ENCODE measurements at places on chromosomes 16 and 17.

DNA sequence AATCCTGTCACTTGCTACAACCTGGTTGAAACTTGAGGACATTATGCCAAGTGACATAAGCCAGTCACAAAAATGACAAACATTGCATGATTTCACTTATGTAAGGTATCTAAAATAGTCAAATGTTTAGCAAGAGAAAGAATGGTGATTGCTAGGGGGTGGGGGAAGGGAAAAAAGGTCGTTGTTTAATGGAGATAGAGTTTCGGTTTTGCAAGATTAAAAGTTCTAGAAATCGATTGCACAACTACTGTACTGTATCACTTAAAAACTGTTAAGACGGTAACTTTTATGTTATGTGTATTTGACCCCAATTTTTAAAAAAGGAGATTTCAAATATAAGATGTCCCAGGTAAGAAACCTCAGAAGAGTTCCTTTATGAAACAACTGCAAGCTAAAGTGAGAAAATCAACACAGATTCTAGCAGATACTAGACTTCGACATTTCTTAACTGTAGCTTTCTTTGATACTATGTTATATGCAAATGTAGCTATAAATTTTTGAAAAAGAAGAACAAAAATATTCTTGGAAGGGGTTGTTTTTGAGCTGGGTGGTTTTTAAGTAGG, 5.9 kb downstream of the MEOX1 start:
- no peak overlapping the region for H3K27ac ChIP-seq
- H3K4me1 ChIP-seq: no peaks in the 10 kb centered on the region
- no peak for DNase-seq
- H3K4me3 ChIP-seq: no peak overlapping the region

- peaks cover 11% of the 10 kb centered on the region for H3K4me1 ChIP-seq
- no peak overlapping the region for H3K4me3 ChIP-seq
- no peaks in the 10 kb centered on the region for H3K27me3 ChIP-seq
- no peak for DNase-seq
Measured at GRCh38 chr17:42078396-42079043, 19.8 kb downstream of the ZNF385C start.

DNA sequence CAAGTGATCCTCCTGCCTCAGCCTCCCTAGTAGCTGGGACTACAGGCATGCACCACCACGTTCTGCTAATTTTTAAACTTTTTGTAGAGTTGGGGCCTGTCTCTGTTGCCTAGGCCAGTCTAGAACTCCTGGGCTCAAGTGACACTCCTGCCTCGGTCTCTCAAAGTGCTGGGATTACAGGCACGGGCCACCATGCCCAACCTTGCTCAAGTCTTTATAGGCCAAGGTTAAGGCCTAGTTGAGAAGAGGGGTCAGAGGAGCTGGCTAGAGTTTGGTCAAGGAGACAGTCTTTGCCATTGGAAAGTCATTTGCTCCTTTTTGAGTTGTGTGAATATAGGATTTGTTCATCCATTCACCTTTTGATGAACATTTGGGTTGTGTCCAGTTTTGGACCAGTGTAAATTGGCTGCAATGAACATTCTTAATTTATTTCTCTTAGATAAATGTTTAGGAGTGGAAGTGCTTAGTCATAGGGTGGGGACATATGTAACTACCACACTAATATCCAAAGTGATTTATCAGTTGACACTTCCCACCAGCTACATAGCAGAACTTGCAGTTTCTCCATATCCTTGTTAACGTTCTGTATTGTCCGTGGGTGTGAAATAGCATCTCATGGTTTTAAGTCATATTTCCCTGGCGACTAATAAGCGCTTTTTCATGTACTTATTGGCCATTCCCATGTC, 30.7 kb upstream of the ARHGAP17 start:
- no peaks in the 10 kb centered on the region for H3K27me3 ChIP-seq
- H3K27ac ChIP-seq: no peak overlapping the region
- no peak for DNase-seq
- peaks cover 41% of the 10 kb centered on the region for H3K4me1 ChIP-seq

DNA sequence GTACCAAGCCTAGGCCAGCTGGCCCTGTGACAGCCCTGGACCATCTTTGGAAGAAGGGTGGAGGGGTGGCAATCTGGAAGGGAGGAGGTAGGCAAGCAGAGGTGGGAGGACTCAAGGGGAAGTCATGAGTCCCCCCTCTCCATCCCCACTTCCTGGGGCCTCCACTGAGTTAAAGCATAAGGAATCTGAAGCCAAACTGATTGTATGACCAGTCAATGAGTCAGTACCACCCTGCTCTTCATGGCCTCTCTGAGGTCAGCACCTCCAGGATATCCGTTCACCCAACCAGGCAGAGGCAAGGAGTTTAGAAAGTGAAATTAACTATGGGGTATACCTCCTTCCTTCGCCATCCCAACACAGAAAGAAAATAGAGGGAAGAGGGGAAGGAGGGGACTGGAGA, 272.7 kb downstream of the SOX9 start:
- peak overlapping the region; percentile 22 for H3K4me3 ChIP-seq
- no peaks in the 10 kb centered on the region for H3K36me3 ChIP-seq
- H3K27me3 ChIP-seq: no peaks in the 10 kb centered on the region
- peaks cover 69% of the 10 kb centered on the region for H3K4me1 ChIP-seq
- peak; percentile 81 for DNase-seq

- peaks cover 11% of the 10 kb centered on the region for H3K4me1 ChIP-seq
- peak overlapping the region; percentile 81 for H3K27ac ChIP-seq
- DNase-seq: no peak
- peak overlapping the region; percentile 98 for H3K4me3 ChIP-seq
- no peaks in the 10 kb centered on the region for H3K27me3 ChIP-seq
- H3K36me3 ChIP-seq: peaks cover 16% of the 10 kb centered on the region
Measured at GRCh38 chr16:89973654-89974335, 25.2 kb downstream of the DEF8 start.

DNA sequence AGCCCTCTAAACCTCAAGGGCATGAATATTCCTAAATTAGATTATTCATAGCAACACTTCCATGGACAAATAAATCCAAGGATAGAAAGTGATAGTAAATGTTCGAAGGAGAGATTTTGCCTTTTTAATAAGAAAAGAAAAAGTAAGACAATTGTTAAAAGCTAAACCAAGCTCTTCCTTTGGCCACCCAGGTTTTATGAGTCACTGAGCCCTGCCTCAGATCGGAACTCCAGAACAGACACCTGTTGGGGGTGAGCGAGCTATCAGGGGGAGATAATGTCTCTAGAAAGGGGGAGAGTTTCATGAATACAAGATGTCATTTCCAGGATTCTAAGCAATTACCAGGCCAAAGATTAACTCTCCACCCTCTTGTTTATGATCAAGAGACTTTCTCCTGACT, 171.4 kb downstream of the ANKFN1 start:
- H3K27ac ChIP-seq: no peak overlapping the region
- H3K36me3 ChIP-seq: no peaks in the 10 kb centered on the region
- no peaks in the 10 kb centered on the region for H3K4me1 ChIP-seq
- H3K27me3 ChIP-seq: peaks cover 28% of the 10 kb centered on the region
- H3K4me3 ChIP-seq: no peak overlapping the region
- no peak for DNase-seq

DNA sequence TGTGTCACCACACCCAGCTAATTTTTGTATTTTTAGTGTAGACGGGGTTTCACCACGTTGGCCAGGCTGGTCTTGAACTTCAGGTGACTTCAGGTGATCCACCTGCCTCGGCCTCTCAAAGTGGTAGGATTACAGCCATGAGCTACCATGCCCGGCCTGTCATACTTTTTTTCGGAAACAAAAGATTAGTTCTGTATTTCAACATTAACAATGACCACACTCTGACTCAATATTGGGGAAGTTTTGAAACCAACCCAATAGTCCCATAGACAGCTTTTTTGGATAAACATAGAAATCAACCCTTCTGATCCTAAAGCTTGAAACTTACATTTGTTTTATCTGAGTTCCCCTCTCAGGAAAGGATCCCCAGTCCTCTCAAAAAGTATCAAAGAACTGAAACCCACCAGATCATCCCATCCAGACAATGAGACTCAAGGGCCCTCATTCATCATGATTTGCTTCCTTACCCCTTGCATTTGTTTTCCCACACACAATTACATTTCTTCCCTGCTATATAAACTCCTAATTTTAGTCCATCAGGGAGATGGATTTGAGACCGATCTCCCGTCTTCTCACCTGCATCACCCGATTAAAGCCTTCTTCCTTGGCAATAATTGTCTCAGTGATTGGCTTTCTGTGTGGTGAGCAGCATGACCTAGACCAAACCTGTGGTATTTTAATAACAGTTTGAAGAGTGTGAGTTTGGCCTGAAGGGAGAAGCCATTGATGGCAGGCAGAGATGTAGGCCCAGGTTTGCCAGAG, 7.2 kb upstream of the AGRP start:
- H3K27me3 ChIP-seq: no peaks in the 10 kb centered on the region
- H3K27ac ChIP-seq: no peak overlapping the region
- H3K4me1 ChIP-seq: no peaks in the 10 kb centered on the region
- DNase-seq: no peak
- H3K36me3 ChIP-seq: no peaks in the 10 kb centered on the region

DNA sequence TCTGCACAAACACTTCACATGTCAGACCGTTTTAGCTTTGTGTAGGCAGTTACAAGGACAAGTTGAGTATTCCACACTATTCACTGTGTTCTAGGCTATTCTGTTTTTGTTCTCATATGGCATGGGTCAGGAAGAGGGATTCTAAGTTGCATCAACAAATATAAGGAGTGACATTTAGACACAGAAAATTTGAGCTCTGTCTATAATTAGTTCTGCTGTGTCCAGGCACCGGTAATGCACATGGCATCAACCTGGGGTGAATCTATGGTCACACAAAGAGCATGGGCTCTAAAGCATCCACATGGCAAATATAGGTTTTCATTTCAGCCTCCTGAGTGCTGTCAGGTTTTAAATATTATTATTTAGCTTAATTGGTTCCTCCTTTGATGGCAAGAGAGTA, 130.4 kb upstream of the PMFBP1 start:
- H3K4me3 ChIP-seq: no peak overlapping the region
- H3K36me3 ChIP-seq: no peaks in the 10 kb centered on the region
- H3K27me3 ChIP-seq: no peaks in the 10 kb centered on the region
- DNase-seq: no peak
- H3K4me1 ChIP-seq: no peaks in the 10 kb centered on the region

DNA sequence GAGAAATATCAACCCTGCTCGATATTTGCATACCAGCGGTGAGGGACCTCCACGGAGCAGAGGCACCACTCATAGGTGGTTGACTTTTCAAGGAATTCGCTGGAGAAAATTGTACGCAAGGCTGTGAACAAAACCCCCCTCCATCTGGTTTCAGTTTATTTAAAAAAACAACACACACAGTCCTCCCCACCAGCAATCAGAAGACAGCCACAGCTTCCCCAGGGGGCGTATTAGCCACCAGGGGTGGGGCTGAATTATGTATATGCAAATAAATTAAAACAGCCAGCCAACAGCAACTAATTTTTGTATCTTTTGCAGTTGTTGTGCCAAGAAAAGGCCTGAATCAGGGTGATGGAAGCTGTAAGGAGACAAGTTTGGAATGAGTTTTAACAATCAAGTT, 5.9 kb upstream of the HSD11B2 start:
- no peak overlapping the region for H3K27ac ChIP-seq
- peaks cover 22% of the 10 kb centered on the region for H3K4me1 ChIP-seq
- no peak for DNase-seq

DNA sequence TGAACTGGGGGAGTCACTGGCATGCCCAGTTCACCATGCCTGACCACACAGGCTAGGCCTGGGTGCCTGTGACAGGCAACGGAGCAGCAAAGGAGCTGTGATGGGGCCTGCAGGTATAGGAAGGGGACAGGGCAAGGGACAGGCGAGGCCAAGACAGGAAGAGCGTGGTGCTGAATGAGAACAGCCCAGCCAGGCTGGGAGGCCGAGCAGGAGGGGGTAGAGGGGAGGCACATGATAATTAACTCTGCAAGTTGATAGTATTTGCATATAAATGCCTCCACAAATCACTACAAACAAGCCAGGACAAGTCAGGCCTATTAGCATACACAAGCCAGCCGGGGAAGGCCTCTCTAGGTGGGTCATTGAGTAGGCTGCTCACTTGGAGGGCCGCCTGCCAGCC, 7.8 kb downstream of the ZFHX3 start:
- H3K27ac ChIP-seq: no peak overlapping the region
- DNase-seq: no peak
- H3K36me3 ChIP-seq: no peaks in the 10 kb centered on the region
- peaks cover 22% of the 10 kb centered on the region for H3K4me1 ChIP-seq
- no peaks in the 10 kb centered on the region for H3K27me3 ChIP-seq

DNA sequence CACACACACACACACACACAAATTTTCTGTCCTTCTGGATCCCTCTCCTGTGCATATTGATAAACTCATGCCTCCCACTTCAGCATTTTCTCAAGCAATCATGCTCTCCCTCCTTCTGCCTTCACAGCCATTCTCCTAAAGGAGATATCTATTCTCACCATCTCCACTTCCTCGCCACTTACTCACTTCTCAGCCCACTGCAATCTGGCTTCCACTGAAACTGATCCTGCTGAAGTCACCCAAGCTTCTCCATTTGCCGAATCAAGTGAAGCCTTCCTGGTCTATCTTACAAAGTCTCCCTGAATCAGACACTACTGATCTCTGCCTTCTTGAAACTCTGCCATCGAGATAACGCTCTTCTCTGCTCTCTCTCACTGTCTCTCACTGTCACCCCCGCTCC, 54.0 kb upstream of the GNAO1 start:
- H3K27ac ChIP-seq: no peak overlapping the region
- H3K27me3 ChIP-seq: peaks cover 27% of the 10 kb centered on the region
- H3K36me3 ChIP-seq: no peaks in the 10 kb centered on the region
- H3K4me1 ChIP-seq: no peaks in the 10 kb centered on the region
- H3K4me3 ChIP-seq: no peak overlapping the region

- H3K4me1 ChIP-seq: peaks cover 15% of the 10 kb centered on the region
- DNase-seq: no peak
- no peaks in the 10 kb centered on the region for H3K36me3 ChIP-seq
- no peak overlapping the region for H3K4me3 ChIP-seq
- no peak overlapping the region for H3K27ac ChIP-seq
Measured at GRCh38 chr16:995087-995486, 13.5 kb downstream of the SOX8 start.

DNA sequence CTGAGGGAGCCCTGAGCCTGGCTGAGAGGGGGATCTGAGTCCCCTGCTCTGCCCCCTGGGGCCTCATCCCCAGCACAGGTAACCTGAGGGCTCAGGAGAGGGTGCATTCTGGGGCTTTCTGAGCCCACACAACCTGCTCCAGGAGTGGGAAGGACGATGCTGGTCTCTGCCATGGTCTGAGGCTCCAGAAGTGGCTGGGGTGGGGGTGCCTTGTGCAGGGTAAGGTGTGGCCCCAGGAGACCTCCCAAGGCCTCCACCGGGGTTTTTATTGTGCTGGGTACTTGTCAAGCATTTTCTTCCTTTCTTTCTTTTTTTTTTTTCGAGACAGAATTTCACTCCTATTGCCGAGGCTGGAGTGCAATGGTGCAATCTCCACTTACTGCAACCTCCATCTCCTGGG, 300 bp downstream of the CTRB1 start:
- H3K4me1 ChIP-seq: no peaks in the 10 kb centered on the region
- no peak for DNase-seq
- H3K36me3 ChIP-seq: no peaks in the 10 kb centered on the region
- no peak overlapping the region for H3K4me3 ChIP-seq
- H3K27me3 ChIP-seq: no peaks in the 10 kb centered on the region
